ENCODE measurements at places on chromosomes 2 and 18. TPM values are rescaled to one million over a fixed set of nuclear protein-coding genes. Genes with fewer than 3 reads are reported as not detected.
A peak's percentile ranks its signal among the peaks of the same experiment; 100 is the strongest.

Gene TUBB6
- total RNA-seq = 94.6 TPM

Gene TMEM178A
- 1.9 TPM for total RNA-seq

Gene GCG
- not detected for total RNA-seq

Gene DBI
- total RNA-seq = 284 TPM

DNA sequence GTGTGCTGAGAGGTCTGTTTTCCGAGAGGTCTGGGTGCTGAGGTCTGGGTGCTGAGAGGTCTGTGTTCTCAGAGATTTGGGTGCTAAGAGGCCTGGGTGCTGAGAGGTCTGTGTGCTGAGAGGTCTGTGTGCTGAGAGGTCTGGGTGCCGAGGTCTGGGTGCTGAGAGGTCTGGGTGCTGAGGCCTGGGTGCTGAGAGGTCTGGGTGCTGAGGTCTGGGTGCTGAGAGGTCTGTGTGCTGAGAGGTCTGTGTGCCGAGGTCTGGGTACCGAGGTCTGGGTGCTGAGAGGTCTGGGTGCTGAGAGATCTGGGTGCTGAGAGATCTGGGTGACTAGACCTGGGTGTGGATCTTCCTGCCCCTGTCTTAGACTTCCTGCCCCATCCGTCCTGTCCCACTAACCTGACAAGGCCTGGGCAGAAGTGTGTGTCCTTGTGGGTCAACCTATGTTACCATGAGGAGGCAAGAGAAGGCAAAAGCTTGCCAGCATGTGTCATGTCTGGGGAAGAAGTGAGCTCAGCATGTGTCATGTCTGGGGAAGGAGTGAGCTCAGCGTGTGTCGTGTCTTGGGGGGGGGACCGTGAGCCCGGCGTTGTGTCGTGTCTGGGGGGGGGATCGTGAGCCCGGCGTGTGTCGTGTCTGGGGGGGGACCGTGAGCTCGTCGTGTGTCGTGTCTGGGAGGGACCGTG, 69.3 kb downstream of the KCNG2 start:
- DNase-seq = peak; percentile 13

- no peak for DNase-seq
Measured at GRCh38 chr2:230318190-230319121, 8.5 kb upstream of the SP140L start.

DNA sequence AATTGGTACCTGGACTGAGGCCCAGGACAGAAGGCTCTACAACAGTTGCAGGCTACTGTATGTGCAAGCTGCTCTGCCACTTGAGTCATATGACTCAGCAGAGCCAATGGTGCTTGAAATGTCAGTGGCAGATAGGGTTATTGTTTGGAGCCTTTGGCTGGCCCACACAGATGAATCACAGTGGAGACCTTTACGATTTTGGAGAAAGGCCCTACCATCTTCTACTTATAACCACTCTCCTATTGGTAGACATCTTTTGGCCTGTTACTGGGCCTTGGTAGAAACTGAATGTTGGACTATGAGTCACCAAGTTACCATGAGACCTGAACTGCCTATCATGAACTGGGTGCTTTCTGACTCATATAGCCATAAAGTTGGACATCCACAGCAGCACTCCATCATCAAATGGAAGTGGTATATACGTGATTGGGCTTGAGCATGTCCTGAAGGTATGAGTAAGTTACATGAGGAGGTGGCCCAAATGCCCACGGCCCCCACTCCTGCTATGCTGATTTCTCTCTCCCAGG, 88.9 kb upstream of the NRXN1 start:
- no peak for DNase-seq

- no peak for DNase-seq
Measured at GRCh38 chr18:49151482-49151881, 200.7 kb upstream of the SMAD7 start.

DNA sequence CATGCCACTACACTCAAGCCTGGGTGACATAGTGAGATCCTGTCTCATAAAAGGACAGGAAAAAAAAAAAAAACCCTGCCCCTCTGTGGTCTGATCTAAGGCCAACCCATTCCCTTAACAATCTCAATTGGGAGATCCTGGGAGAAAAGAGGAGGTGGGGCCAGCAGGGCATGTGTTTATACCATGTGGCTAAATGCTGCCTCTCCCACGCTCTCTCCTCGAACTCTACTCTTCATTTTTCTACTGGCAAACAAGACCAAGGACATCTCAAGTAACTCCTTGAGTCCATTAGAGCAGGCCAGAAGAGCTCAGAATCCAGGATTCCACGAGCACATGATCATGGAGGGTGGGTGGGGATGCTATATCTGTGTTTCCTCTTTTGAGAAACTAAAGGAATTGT, 16.7 kb upstream of the NEDD4L start:
- no peak for DNase-seq

Measured in Right ventricle myocardium superior (tissue), 1 donor.